ENCODE measurements at places on chromosomes 1 and 21. TPM values are rescaled to one million over a fixed set of nuclear protein-coding genes. Genes with fewer than 3 reads are reported as not detected.

DNA sequence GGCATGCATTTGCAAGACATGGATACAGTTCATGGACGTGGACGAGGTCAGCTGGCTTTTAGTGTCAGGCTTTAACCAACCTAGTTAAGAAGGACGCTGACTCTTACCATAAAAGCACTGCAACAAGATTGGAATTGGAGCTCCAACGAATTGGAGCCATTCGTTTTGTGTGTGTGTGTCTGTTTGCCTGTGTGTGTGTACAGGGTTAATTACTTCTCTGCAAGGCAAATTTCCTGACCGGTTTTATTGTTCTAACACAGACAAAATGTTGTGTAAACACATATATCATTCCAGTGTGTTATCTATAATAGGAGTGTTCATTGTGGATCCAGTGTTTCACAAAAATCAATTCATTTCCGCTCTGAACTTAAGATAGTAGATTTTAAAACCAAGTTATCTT is 7.9 kb downstream of the ITSN1 start:
- H3K27ac ChIP-seq: no peak overlapping the region
- H3K36me3 ChIP-seq: no peaks in the 10 kb centered on the region
- H3K4me1 ChIP-seq: peaks cover 5% of the 10 kb centered on the region
- DNase-seq: no peak
- no peaks in the 10 kb centered on the region for H3K27me3 ChIP-seq

- H3K36me3 ChIP-seq: no peaks in the 10 kb centered on the region
- H3K27ac ChIP-seq: peak overlapping the region; percentile 4
- H3K4me3 ChIP-seq: no peak overlapping the region
- no peaks in the 10 kb centered on the region for H3K27me3 ChIP-seq
- no peak for DNase-seq
These were observed 113.1 kb downstream of the SLC45A1 start for GRCh38 chr1:8431019-8431418.

DNA sequence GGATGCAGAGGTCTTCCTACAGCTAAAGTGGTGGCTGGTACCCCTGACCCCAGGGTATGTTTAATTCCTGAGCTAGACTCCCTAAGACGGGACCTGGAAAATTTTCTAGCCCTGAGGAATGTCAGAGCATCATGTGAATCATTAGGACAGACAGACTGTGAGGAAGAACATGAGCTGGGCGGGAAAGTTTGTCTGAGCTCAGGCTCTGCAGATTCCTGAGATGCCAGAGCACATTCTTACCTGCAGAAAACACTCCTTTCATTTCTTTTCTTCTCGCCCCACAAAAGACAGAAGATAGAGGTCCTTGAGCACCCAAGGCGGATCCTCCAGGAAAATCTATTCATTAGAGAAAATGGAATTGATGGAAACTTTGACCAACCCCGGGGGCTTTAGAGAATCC is 6.5 kb downstream of the CAPN2 start:
- H3K36me3 ChIP-seq: peaks cover 25% of the 10 kb centered on the region
- H3K4me1 ChIP-seq: peaks cover 17% of the 10 kb centered on the region
- peak overlapping the region; percentile 52 for H3K27ac ChIP-seq

DNA sequence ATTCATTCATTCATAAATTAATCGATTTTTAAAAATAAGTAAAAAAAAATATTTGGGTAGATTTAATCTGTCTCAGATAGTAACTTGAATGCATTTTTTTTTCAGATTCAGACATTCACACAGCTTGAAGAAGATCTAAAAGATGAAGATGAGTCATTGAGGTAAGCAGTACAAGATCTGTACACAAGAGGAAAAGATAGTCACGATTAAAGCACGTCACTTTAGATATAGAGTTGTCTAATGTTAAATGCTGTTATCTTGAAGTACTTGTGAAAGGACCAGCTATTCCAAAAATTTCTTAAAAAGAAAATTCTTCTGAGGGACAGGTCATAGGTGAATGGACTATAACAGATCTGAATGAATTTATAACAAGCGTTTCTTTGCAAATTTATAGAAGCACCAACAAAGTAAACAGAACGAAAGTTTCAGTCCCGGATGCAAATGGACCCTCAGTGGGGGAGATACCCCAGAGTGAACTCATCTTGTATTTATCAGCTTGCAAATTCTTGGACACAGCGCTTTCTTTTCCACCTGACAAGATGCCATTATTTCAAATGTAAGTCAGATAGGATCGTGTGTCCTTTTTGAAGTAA is 31.2 kb upstream of the MORC3 start:
- no peak overlapping the region for H3K27ac ChIP-seq
- H3K36me3 ChIP-seq: no peaks in the 10 kb centered on the region
- no peak for DNase-seq
- peaks cover 4% of the 10 kb centered on the region for H3K4me1 ChIP-seq

DNA sequence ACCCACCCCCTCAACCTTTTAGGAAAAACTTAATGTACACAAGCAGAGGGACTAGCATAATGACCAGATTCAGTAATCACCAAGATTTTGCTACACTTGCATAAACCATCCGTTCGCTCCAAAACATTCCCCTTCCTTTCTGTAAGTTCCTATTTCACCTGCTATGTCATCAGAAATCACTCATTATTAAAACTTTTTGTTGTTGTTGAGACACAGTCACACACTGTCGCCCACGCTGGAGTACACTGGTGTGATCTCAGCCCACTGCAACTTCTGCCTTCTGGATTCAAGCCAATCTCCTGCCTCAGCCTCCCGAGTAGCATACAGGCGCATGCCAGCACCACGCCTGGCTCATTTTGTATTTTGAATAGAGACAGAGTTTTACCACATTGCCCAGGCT is 3.4 kb downstream of the MRPL20 start:
- H3K36me3 ChIP-seq: peaks cover 33% of the 10 kb centered on the region
- H3K27ac ChIP-seq: no peak overlapping the region
- no peak for DNase-seq

GRCh38 chr1:95440511-95440910 is 206.5 kb downstream of the RWDD3 start:
- H3K4me1 ChIP-seq: peaks cover 5% of the 10 kb centered on the region
- no peaks in the 10 kb centered on the region for H3K27me3 ChIP-seq

GRCh38 chr1:115089420-115090185 is at the start of gene TSPAN2:
Gene TSPAN2, minus strand, starts transcription at chr1:115089503. Its CDS starts 71 bp downstream, at chr1:115089432.
- H3K4me1 ChIP-seq: no peaks in the 10 kb centered on the region
- no peaks in the 10 kb centered on the region for H3K36me3 ChIP-seq
- peak; percentile 87 for DNase-seq

SH2D1B gene
- total RNA-seq: 0.61 TPM

DNA sequence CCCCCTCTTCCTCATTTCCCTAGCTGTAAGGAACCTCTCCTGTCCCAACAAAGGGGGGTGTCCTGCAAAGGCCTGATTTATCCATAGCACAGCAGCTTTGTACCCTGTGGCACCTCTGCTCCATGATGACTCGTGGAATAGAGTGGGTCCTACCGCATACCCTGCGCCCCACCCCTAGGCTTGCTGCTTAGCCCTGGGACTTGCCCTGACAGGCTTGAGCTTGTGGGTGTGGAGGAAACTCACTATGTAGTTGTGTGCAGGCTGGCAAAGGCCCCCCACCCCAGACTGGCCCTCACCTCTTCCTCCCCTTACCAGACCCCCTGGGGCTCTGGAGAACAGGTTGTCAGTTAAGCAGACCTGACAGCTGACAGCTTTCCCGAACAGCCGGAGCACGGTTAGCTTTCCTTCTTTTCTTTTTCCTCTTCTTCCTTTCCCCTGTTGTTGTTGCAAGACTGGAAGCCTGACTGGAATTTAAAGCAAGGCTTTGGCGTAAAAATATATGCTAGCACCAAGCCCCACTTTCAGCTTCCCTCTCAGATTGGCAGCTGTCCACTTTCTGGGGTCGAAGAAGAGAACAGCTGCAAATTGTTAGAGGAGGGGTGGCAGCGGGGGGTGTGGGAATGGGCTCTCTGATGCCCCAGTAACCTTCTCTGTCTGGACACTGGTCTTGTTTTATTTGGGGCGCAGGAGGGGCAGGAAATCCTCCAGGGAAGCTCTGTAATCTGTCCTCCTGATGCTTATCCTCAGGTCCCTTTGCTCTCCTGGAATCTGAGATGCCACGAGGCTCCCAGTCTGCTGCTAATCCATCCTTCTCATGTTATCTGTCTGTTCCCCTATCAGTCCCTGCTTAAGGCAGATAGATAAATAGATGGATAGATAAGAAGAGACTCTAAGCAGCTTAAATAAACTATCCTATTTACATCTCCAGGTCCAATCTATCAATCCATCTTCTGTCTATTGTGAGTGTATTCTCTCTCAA is 134.6 kb downstream of the BRINP2 start:
- DNase-seq: peak; percentile 12
- H3K27ac ChIP-seq: no peak overlapping the region
- no peaks in the 10 kb centered on the region for H3K36me3 ChIP-seq
- H3K4me1 ChIP-seq: peaks cover 6% of the 10 kb centered on the region
- no peaks in the 10 kb centered on the region for H3K27me3 ChIP-seq

DNA sequence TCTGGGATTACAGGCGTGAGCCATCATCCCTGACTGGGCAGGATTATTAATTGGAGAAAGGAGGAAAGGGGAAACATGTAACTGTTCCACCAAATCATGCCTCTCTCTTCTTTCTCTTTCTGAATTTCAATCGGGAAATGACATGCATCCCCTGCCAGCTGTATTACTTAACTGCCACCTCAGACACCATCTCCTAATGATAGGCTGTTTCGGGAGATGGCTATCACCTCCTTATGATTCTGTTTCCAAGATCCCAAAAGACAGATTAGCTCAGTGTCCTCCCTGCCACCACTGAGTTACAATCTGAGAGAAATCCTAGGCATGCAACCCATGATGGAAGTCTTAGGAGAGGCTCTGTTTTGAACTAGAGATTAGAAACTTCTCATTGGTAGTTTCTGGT is 67.5 kb downstream of the MIS18A start:
- H3K36me3 ChIP-seq: no peaks in the 10 kb centered on the region
- H3K4me1 ChIP-seq: no peaks in the 10 kb centered on the region
- peak; percentile 21 for DNase-seq
- no peak overlapping the region for H3K4me3 ChIP-seq
- no peak overlapping the region for H3K27ac ChIP-seq
- no peaks in the 10 kb centered on the region for H3K27me3 ChIP-seq

- H3K27ac ChIP-seq: no peak overlapping the region
- H3K4me3 ChIP-seq: no peak overlapping the region
- no peaks in the 10 kb centered on the region for H3K4me1 ChIP-seq
- no peak for DNase-seq
- H3K27me3 ChIP-seq: no peaks in the 10 kb centered on the region
These were observed 59.3 kb downstream of the MAN1C1 start for GRCh38 chr1:25675729-25676476.

DNA sequence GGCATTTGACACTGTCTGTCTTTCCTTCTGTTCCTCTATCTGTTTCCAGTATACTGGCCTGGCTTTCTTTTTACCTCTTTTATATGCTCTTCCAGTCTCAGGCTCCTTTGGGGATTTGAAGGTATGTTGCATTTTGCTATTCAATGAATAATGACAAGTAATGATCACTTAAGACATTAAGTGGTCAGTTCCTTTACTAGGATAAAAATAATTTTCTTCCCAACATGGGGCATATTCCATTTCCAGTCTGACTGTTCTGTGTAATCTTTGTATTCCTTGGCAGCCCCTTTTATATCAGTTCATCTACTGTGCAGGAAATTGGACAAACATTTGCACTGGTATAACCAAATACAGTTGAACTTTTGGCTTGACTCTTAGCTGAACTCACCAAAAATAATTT is 15.6 kb downstream of the METTL18 start:
- H3K27ac ChIP-seq: no peak overlapping the region
- H3K4me3 ChIP-seq: no peak overlapping the region
- H3K27me3 ChIP-seq: no peaks in the 10 kb centered on the region
- no peaks in the 10 kb centered on the region for H3K4me1 ChIP-seq
- no peaks in the 10 kb centered on the region for H3K36me3 ChIP-seq
- DNase-seq: no peak

OR2T1 gene
- total RNA-seq: not detected

- no peaks in the 10 kb centered on the region for H3K36me3 ChIP-seq
- H3K27ac ChIP-seq: no peak overlapping the region
- DNase-seq: no peak
These were observed 28.4 kb downstream of the RNF2 start for GRCh38 chr1:185073725-185074124.

DNA sequence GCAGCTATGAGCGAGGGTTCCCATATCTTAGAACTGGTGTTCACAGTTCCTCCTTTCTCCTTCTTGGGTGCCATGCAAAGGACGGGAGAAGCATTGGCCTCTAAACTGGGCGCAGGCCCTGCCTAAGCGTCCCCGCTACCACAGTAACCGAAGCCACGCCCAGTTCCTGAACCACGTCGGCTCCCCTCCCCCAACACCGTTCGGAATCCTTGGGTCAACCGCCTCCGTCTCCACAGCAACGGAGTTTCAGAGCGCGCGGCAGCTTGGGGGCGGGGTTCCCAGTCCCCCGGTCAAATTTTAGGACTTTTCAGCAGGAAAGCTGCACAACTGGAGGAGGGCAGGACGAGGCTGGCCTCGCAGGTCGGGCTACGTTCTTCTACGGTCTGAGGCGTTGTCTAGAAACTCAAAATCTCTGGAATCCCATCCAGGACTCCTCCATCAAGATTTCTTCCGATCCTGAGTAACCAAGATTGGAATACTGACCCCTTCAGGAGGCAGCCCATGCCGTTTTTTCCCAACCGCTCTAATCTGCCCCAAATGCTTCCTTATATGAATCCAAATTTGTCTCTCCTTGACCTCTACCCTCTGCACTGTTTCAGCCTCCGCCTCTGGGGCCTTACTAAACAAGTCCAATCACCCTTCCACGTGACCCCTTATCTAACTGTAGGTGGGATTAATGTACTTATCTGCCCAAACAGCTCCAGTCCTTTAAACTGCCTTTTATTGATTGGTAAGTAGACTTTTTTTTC is at the start of gene SPAG17:
Gene SPAG17, minus strand, starts transcription at position 145 of the 749 bp plus-strand sequence. Its CDS starts 71 bp downstream, at position 74.
- no peaks in the 10 kb centered on the region for H3K27me3 ChIP-seq
- H3K36me3 ChIP-seq: no peaks in the 10 kb centered on the region
- H3K4me1 ChIP-seq: peaks cover 6% of the 10 kb centered on the region
- no peak within 1 kb of the TSS for H3K27ac ChIP-seq
- peak; percentile 89 for DNase-seq
- H3K4me3 ChIP-seq: peak within 1 kb of the TSS; percentile 25

DNA sequence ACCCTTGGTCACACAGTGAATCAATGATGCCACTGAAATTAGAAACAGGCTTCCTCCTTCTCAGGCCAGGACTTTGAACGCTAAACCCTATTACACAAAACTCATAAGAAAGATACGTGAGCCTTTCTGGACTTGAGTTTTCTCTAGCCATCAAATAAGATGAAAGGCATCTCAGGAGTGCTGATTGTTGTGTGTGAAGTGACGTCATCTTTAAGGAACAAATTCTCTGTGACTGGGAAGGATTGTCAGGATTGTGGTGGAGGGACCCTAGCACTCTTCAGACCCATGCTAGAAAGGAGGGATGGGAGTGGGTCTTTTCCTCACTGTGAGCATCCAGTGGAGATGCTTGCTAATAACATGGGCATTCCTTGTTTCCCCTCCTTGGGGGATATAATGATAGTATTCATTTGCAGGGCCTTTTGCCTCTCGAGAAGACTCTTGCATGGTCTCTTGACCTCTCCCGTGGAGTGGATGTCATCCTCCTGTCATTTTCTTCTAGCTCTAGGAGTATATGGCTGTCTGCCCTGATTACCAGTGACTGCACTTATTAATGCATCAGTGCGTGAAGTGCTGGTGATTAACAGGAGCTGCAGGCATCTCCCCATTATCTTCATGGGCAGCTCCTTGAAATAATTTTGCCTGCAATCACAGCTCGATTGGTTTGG is 39.9 kb downstream of the SPATA46 start:
- H3K4me3 ChIP-seq: no peak overlapping the region
- peaks cover 2% of the 10 kb centered on the region for H3K4me1 ChIP-seq
- H3K36me3 ChIP-seq: no peaks in the 10 kb centered on the region
- DNase-seq: no peak
- H3K27me3 ChIP-seq: no peaks in the 10 kb centered on the region

LHX8 gene
- not detected for total RNA-seq

SFN gene
- total RNA-seq: 1.4 TPM

All from lung (tissue), 17 donors.